Activated CD8-positive, alpha-beta T cell treated with anti-CD3 and anti-CD28 coated beads, Interleukin-2, amount 10 ng/mL, durations not matched to agents 7 days and 5 days (primary cell): ENCODE measurements at places on chromosomes 16 and 17.

- DNase-seq = no peak
These were observed 10.3 kb downstream of the PHAF1 start for GRCh38 chr16:67120025-67120424.

- no peak for DNase-seq
These were observed 20.7 kb downstream of the NXN start for GRCh38 chr17:958712-959451.

- DNase-seq = no peak
These were observed 5.5 kb downstream of the TMEM132E start for GRCh38 chr17:34584805-34585416.

GRCh38 chr16:82699260-82699659, 72.5 kb downstream of the CDH13 start:
- DNase-seq = no peak

DNA sequence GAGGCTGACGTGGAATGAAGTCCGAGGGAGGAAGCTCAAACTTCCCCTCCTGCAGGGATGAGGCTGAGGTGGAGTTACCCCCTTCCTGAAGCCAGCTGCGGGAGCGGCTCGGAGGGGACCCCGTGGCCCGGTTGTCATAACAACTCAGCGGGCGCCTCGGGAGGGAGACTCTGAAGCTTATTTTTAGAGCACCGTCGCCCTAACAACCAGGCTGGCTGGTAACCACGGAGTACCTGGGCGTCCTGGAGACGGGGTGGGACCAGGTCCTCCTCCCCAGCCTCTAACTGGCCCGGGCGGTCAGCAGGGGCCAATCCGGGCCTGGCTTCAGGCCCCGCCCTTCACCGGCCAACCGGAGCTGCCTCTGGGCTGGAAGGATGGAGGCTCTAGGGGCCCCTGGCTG, 27.7 kb downstream of the NECAB2 start:
- DNase-seq = peak; percentile 26
